Tongue (tissue), 3 donors: ENCODE measurements at places on chromosomes 4 and X. TPM values are rescaled to one million over a fixed set of nuclear protein-coding genes. Genes with fewer than 3 reads are reported as not detected.

DNA sequence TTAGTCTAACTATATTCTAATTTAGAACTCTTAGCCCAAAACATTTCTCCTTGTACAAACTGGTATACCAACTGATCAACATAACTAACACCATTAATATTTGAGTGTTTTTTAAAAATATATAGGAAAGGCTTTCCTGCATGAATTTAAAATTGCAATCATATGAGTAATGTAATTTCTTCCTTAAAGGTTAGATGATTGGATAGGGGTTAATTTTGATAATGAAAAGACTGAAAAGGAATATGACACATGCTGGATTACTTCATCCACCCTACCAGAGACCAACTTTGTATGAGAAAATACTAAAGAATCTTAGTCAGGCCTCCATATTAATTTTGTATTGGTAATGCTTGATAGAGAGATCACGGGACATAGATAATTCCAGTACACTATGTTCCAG, 25.1 kb upstream of the PLS3 start:
- DNase-seq, result no peak

DNA sequence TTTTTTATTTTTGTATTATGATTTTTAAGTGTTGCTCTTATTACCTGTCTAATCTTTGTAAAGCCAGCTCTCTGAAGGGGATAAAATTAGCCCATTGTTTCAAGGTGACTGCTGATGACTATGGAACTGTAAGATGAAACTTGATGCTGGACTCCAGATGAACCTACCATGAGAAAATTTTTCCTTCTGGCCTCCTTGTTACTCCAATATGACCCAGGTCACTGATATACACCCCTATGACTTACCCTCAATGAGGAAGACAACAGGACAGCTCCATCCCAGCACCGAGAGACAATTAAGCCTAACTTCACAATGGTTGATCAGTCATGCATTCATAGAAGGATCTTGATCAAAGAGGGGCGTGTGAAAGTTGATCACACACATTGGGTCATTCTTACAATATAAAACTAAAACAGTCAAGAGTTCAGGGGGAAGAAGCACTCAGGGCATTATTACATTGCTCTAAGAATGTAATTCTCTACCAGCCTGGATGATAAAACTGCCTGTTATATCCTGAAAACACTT, 230.8 kb upstream of the AGTR2 start:
- DNase-seq, result no peak

GRCh38 chr4:81724925-81725329, 253.2 kb upstream of the RASGEF1B start:
- DNase-seq, result peak; percentile 75

- DNase-seq, result no peak
These were observed 23.1 kb upstream of the ELF2 start for GRCh38 chr4:139200102-139200501.

DNA sequence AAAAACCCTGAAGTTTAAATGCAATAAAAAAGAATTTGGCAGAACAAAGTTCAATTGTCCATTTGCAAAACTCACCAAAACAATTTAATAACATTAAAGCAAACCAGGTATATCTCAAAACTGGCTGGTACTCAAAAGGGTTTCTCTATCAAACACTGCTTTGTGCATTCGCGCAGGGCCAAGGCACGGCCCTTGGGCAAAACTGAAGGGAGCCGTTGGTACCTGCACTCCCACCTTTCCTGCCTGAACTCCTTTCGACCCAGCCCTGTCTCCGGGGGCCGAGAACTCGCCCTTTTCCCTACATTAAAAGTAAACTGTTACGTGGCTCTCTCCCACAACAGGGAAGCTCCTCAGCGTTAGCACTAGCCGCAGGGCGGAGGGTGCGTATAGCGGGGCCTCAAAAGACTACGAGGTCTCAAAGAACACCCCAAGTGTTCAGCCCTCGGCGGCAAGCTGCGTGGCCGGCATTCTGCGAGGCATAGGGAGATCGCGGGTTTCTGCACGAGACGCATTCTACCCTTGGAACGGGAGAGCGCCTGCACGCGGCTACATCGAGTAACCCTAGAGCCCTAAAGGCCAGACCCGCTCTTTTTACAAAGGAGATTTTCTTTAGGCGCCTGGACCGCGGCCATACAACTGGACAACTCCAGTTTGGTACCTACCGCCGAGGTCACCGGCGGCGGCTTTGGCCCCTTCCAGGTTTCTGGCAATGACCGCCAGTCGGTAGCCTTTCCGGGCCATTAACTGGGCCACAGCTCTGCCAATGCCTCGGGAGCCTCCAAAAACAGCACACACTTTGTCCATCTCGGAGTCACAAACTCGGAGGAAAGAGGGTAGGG, 550 bp downstream of the CBR4 start:
- DNase-seq, result peak; percentile 80

DNA sequence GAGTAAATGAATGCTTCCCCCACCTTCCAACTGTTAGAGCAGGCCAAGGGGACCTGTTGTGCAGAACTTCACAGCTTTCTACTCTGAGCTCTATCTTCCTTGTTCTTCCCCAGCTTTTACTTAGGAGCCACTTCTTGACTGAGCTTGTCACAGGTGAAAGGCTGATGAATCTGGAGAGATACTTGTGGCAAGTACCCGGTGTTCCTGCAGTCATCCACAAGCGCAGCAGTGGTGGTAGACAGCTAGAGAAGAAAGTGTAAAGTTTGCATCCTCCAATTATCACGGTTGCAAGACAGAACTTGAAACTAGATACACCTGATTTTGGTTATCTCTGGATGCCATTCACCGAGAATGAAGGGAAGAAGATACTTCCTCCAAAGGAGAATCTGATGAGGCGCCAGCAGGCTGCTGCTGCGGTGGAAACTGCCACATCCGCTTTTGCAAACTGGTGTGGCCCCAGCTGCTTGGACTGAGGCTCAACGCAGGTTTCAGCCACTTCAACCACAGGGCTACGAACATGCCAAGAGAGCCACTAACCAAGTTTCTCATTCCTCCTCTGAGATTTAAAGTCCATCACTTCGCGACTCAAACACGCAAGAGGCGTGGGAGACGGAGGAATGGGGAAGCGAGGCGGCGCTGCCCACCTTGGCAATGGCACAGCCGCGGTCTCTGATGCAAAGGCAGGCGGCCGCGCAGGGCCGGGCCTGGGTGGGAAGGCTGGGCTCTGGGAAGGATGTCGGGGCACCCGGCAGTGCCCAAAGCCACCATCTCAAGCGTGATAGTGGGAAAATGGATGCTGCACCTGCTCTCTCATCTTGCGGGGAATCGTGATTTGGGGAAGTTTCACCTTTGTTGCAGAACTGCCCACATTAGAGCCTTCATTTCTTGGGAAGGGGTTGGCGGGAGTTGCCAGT, 1.3 kb upstream of the FHIP1A start:
- peak; percentile 33 for DNase-seq

DNA sequence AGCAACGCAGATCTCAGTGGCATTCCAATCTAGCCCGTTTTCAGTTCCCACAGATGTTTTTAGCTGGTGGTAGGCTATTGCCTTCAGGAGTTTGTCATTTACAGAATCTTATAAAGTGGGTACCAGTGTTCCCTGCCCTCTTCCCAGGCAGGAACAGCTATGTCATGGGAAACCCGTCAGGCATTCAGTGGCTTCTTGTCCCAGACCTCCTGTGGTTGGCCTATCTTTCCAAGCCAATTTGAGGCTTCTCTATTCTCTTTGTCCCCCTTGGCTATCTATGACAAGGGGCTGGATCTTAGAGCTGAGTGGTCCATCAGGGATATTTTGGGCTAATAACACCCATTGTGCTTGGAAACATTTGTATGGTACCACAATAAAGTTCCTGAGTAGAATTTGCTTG, 33.6 kb upstream of the RPL34 start:
- DNase-seq, result no peak

DNA sequence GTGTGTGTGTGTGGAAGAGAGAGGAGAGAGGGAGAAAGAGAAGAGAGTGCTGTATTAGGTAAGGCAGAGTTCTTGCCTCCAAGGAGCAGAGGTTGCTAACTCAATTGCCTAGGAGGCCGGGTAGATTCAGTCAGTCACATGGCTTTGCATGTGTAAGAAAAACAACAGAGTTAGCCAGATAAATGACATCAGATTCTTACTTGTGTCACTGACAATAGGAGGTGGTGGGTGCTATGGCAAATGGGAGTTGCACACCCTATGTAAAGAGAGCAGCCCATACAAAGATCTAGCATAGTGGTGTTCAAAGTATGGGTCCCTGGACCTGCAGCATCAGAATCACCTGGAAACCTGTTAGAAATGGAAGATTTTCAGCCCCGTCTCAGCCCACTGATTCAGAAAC, 14.4 kb upstream of the PGRMC2 start:
- DNase-seq, result no peak

- DNase-seq, result no peak
These were observed 67.2 kb upstream of the NPNT start for GRCh38 chr4:105828074-105828473.

DNA sequence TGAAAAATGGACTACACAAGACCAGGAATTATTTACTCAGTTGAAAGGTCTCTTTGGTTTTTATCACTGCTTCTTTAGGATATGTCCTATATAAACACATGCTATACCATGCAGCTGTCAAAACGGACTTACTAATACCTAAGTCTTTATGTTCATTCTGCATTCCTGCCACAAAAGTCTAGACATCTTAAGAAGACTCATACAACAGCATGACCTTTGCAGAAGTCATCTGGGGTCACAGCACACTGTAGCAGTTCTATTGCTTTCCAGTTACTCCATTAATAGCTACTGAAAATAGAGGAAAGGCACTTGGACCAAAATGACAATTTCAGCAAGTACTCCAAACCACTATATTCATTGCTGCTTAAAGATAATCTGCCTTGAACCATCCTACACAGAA, 53.2 kb downstream of the DDX60 start:
- peak; percentile 14 for DNase-seq

- peak; percentile 46 for DNase-seq
These were observed 126.7 kb upstream of the MBNL3 start for GRCh38 chrX:132615391-132616131.

DNA sequence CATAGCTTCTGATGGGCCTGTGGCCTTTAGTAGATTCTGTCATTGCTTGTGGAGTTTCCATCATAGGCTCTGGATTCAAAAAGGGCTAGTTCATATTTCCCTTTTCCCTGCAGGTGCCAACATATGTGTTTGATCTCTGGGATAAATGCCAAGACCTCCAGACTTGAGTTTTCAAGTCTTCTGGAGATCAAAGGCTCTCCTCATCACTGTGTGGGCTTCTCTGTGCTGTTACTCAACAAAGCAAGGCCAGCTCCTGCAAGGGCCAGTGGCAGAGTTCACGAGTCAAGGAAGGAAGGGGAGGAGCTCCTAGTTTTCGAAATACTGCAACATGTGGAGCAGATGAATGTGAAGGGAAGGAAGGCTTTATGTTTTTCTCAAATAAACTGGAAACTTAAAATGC, 62.7 kb upstream of the SCML1 start:
- no peak for DNase-seq

DNA sequence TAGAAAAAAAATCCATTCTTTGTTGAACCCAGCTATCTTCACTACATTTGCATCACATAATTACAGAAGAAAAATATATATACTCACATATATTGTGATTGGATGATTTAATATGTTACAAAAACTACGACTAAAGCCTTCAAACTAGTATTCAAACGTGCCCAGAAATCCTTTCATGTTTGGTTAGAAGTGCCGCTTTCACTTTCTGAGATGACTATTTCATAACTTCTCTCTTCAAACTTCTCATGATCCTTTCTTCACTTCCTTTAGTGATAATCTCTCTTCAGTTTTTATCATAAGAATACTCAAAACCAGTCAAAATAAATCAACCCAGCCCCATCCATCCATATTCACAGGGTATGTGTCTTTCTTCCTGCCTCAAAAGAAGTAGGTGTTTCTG, 50.8 kb upstream of the NAF1 start:
- DNase-seq, result no peak

DNA sequence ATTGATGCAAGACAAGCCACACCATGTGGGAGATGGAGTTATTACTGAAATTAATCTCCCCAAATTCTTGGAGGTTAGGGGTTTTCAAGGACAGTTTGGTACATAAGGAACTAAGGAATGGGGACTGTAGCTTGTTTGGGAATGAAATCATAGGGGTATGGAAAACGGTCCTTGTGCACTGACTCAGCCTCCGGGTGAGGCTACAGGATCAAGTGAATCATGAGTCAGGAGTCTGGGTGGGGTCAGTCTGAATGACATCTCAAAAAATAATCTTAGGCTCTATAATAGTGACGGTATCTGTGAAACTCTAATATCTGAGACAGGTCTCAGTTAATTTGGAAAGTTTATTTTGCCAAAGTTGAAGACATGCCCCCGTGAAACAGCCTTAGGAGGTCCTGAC, 128.5 kb upstream of the CYSLTR1 start:
- no peak for DNase-seq

The USP27X gene
- 2.3 TPM for total RNA-seq

The RPGR gene
- total RNA-seq, result 11.0 TPM

The ASB12 gene
- 5.7 TPM for total RNA-seq

The NEXMIF gene
- 2.5 TPM for total RNA-seq

The LARP7 gene
- total RNA-seq, result 45.4 TPM

The KCND1 gene
- total RNA-seq, result 2.1 TPM
